ENCODE measurements at places on chromosomes 7 and 10. TPM values are rescaled to one million over a fixed set of nuclear protein-coding genes. Genes with fewer than 3 reads are reported as not detected.

The RAMP3 gene
- 0.24 TPM for total RNA-seq

The DPYSL4 gene
- 6.1 TPM for total RNA-seq

The ACSM6 gene
- not detected for total RNA-seq

The ARL5B gene
- total RNA-seq, result 16.1 TPM

The MOSPD3 gene
- 13.6 TPM for total RNA-seq

The AKAP9 gene
- total RNA-seq, result 35.7 TPM

The FBXO24 gene
- total RNA-seq, result 0.32 TPM

The SLC13A1 gene
- not detected for total RNA-seq

The GJD4 gene
- total RNA-seq, result 0.16 TPM

The CLDN4 gene
- 0.16 TPM for total RNA-seq

The HOXA3 gene
- not detected for total RNA-seq

The CLRN3 gene
- not detected for total RNA-seq

The GPR158 gene
- 0.12 TPM for total RNA-seq

The CALML5 gene
- not detected for total RNA-seq

The FAM237B gene
- not detected for total RNA-seq

The RTKN2 gene
- total RNA-seq, result 0.61 TPM

The ZNF853 gene
- total RNA-seq, result 0.32 TPM

The PTF1A gene
- total RNA-seq, result not detected

The PCDH15 gene
- total RNA-seq, result 0.36 TPM

The FAM170B gene
- 0.16 TPM for total RNA-seq

The UNCX gene
- 0.12 TPM for total RNA-seq

The GPC2 gene
- total RNA-seq, result 1.6 TPM

The FOXP2 gene
- 13.1 TPM for total RNA-seq

The IQUB gene
- 0.65 TPM for total RNA-seq

The NUDT13 gene
- 0.97 TPM for total RNA-seq

The CHAT gene
- total RNA-seq, result not detected

The CRHR2 gene
- total RNA-seq, result not detected

The VENTX gene
- not detected for total RNA-seq

The SPDYE8 gene
- total RNA-seq, result not detected

The NPTX2 gene
- total RNA-seq, result 9.6 TPM

The GPR37 gene
- total RNA-seq, result 1.5 TPM

The NUTM2B gene
- 0.81 TPM for total RNA-seq

The RBP4 gene
- total RNA-seq, result 0.85 TPM
